ENCODE measurements at places on chromosomes 1 and 21.

- peak; percentile 47 for DNase-seq
Measured at GRCh38 chr1:161185282-161185682, 8.0 kb upstream of the B4GALT3 start.

GRCh38 chr21:45921917-45922316 lies 59.7 kb upstream of the COL6A1 start:
- no peak for DNase-seq

DNA sequence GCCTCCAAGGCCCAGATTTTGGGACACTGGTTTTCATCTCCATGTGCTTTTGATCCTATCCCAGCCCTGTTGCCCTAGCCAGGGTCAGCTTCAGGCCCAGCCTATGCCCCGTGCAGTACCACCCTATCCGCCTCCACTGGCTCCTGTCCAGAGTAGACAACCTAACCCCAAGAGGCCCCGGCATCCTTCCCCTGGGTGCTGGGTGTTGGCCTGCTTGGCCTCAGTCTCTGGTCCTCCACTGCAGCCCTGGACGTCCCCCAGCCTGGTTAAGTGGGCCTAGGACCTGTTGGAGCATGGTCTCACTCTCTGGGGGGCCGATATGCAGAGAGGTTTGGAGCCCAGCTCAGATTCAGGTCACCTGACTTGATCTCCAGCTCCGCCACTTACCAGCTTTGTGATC lies 1.6 kb downstream of the CSF3R start:
- no peak for DNase-seq

DNA sequence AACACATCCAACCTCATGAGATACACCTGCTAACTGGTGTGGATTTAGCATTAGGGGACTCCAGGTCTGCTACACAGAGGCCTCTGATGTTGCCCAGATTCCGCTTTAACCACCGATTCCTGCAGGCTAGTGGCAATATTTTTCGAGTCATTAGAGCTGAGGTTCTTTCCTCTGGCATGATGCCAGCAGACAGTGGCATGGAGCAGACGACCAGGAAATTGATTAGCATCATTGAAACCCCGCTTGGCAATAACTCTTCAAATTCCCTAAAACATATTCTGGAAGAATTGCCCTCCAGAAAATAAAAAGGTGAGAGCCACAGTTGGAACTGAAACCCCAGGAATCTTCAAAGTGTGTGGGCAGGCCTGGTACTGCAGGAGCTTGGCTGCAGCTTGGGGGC lies 28.4 kb upstream of the ETV3 start:
- DNase-seq = no peak

- DNase-seq = no peak
Measured at GRCh38 chr1:99571092-99571734, 74.7 kb upstream of the PALMD start.
